DMS153 (cell line): ENCODE measurements at places on chromosomes 16 and 17.

DNA sequence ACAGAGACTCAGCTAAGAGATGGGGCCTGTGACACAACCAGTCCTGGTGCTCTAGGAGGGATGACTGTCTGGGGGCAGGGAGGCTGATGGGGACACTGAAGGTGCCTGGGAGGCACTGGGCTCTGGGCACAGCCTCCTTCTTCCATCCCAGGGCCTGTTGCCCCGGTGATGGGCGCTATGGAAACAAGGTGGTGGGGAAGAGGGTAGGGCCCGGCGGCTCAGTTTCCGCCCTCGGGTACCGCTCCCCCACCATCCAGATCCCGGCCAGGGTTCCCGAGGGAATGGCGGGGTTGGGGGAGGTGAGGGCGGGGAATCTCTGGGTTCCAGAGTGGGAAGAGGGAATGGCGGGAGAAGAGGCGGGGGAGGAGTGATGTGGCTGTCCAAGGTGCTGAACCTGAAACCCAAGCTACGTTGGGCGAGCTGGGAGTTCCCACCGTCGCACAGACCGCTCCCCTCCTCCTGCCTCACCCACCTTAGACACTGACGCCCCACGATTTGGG is 981 bp downstream of the KCNH4 start:
- DNase-seq, result peak; percentile 59

DNA sequence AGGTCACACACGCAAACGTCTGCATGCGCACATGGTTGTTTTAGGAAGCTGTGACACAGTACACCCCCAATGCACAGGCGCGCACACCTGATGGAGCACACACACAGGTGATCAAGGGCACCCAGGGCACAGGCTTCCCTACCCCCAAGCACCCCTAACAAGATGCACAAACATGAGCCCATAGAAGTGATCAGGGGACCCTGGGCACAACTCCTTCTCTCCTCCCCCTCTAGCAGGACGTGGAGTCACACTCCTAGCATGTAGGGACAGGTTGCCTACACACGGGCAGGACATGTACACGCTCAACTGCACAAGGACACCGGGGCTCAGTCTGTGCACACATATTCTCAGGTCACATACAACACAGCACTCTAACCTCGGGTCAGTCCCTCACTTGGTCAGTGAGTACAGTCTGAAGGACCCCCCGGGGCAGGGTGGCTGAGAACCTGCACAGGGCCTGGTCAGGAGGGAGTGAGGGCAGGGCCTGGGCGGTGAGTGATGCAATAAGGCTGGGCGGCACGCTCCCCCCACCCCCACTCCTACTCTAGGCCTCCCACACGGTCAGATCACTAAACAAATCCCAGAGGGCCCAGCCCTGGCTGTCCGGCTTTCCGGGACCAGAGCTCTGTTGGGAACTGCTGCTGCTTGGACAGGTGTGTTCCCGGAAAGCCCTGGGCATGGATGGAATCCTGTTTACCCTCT is 751 bp upstream of the DOC2B start:
- no peak for DNase-seq

DNA sequence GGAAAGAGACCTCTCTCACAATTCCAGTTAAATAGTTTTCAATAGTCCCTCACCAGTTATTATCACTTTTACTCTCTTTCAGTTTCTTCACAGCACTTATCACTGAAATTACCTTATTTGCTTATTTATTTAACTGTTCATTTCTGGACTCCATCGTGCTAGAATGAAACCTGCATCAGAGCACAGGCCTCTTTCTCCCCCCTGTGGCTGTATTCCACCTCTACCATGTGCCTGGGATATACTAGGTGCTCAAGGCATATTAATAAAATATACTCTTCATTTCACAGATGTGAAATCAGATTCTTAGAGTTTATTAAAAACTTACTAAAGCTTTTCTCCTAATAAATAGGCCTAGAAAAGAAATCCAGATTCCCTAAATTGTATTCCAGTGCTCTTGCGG is 308.9 kb upstream of the MON1B start:
- DNase-seq, result no peak

- DNase-seq, result no peak
Observed at GRCh38 chr17:42406615-42407288, 16.3 kb downstream of the CAVIN1 start.

- peak; percentile 49 for DNase-seq
Observed at GRCh38 chr16:4316864-4317531, 1.1 kb downstream of the GLIS2 start.

DNA sequence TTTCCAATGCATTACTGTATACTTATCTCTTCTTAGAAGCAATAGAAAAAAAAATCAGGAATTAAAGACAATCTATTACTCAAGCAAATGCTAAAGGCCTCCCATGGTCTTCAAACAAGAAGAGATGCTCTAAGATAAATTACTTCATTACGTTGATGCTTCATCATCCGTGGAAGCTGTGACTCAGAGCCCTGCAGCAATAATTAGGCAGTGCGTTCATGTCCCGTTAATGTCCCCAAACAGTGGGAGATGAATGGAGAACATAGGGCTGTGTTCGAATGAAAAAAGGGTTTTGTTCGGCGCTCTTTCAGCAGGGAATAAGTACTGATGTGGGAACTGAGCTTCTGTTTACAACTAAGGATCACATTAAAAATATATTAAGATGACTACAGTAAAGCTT is 15.9 kb upstream of the PDXDC1 start:
- DNase-seq, result no peak

GRCh38 chr16:84532291-84532724 is 27.8 kb upstream of the MEAK7 start:
- DNase-seq, result no peak

DNA sequence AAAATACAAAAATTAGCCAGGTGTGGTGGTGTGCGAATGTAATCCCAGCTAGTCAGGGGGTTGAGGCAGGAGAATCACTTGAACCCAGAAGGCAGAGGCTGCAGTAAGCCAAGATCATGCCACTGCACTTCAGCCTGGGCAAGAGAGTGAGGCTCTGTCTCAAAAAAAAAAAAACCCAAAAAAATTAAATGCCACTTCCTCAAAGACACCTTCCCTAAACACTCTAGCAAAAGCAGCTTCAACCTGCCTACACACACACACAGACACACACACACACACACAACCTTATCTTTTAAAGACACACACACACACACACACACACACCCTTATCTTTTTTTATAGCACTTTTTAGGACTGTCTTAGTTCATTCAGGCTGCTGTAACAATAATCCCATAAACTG is 201.7 kb upstream of the PSMD7 start:
- DNase-seq, result no peak

- DNase-seq, result no peak
Observed at GRCh38 chr16:1556254-1556653, 22.8 kb downstream of the TMEM204 start.

DNA sequence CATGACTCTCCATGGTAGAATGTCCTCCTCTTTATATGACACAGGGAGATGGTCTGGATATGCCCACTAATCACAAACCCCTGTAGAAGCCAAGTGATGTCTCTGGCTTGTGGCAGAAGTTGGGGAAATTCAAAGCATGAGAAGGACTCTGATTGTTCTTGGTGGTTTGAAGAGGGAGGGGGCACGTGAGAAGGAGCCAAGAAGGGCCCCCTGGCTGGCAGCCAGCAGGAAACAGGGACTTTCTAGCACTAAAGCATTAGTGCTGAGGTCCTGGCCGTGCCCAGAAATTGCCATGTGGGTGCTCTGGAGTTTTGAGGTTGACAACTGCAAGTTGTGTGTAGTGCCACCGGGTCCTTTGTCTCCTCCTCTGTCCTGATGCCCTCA is 199.9 kb downstream of the LGALS9B start:
- no peak for DNase-seq

- DNase-seq, result no peak
Observed at GRCh38 chr16:49828533-49829267, 27.2 kb downstream of the ZNF423 start.

DNA sequence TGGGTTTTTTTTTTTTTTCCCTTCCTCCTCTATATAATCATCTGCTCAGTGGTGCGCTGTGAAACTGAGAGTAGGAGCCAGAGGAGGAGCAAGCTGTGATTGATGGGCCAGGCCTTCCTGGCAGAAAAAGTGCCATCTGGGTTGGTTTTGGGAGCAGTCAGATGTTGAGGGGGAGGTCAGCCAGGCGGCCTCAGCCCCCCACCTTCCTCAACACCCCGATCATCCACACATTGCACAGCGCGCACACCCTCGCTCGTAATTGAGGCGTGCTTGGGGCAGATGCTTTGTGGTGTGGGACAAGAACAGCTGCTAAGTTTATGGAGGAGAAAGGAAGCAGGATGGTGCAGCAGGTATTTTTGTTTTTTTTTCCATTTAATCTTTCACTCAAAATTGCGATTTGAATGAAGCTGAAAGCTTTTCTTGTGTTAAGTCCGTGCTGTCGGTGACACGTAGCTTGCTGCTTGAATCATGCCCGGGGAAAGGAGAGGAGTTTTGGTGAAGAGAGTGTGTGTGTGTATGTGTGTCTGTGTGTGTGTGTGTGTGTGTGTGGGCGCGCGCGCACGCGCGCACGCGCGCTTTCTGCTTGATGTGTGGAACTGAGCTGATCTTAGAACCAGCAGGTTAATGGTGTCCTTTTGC is 177.4 kb downstream of the RBFOX1 start:
- no peak for DNase-seq

DNA sequence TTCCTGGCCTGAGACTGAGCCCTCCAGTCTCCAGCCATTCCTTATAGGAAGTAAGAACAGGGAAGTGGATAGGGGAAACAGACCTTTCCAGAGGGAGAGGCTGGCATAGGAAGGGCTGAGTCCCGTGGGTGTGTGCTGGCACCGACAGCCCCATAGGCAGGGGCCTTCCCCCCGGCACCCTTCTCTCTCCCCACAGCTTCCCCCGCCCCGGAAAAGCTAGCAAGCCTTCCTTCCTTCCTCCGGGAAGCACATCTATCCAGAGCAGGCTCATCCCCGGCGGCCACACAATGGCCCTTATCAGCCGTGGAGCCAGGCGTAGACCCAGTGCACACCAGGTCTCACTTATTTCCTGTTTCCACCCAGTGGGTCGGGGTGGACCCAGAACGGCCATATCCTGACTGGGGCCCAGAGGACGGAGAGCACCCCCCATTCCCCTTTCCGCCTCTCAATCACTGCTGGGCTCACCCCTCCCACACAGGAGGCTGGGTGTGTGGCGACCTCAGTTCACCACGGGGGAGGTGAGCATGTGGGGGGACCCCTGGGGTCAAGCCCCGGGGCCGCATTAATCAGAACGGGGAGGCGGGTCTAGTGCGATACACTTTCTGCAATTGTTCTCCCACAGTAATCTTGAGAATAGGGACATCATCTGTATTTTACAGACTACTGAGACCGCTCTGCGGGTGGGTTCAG is 950 bp upstream of the MYO1C start:
- no peak for DNase-seq

DNA sequence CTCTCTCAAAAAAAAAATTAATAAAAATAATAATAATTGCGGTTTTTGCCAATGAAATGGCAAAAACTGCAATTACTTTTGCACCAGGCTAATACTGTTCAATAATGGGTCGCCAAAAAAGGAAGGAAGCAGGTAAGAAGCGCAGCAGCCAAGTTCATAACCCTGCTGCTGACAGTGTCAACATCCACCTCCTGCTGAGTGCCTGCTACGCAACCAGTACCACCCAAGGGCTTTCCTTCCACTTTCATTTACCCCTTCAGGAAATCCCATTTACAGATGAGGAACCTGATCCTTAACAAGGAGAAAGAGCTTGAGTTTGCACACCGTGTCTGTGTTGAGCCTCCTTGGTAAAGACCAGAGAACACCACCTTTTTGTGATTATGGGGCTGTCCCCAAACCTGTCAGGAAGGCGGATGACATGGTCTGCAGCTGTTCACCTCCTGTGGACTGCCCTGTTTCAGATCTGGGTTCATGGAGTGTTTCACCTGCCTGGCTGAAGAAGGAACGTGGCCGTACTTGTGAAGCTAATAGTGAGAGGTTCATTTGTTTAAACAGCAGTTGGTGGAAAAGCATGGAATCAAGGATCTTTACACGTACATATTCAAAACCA is 378.0 kb downstream of the SLC39A11 start:
- DNase-seq, result no peak
